ENCODE measurements at places on chromosomes 3 and 15. TPM values are rescaled to one million over a fixed set of nuclear protein-coding genes. Genes with fewer than 3 reads are reported as not detected.

The ITIH1 gene
- total RNA-seq = not detected

The EDC3 gene
- total RNA-seq = 56.5 TPM

The UCN2 gene
- not detected for total RNA-seq

The LMAN1L gene
- not detected for total RNA-seq

The IL5RA gene
- total RNA-seq = not detected

The APH1B gene
- total RNA-seq = 28.8 TPM

The ISLR gene
- total RNA-seq = not detected

The SNTN gene
- total RNA-seq = not detected

The IL16 gene
- 2.1 TPM for total RNA-seq

The FANCD2OS gene
- not detected for total RNA-seq

The PP2D1 gene
- total RNA-seq = not detected

The PPP1R14D gene
- not detected for total RNA-seq

The C2CD4A gene
- 1.1 TPM for total RNA-seq

The RBPMS2 gene
- total RNA-seq = 7.6 TPM

The CHDH gene
- total RNA-seq = 0.04 TPM

The OIP5 gene
- 11.4 TPM for total RNA-seq

The TRAT1 gene
- not detected for total RNA-seq

The CX3CR1 gene
- not detected for total RNA-seq

The GP5 gene
- total RNA-seq = not detected

The METTL6 gene
- 19.5 TPM for total RNA-seq

The AEN gene
- 35.6 TPM for total RNA-seq

The VILL gene
- 6.9 TPM for total RNA-seq

The ARL14 gene
- not detected for total RNA-seq

The SLC12A8 gene
- total RNA-seq = 0.86 TPM

The TRIM42 gene
- not detected for total RNA-seq

The GOLGA8N gene
- 4.8 TPM for total RNA-seq

The SAXO2 gene
- 0.67 TPM for total RNA-seq

The B2M gene
- 725 TPM for total RNA-seq

The TM6SF1 gene
- 26.8 TPM for total RNA-seq

The KPNA4 gene
- 80.7 TPM for total RNA-seq

The NMNAT3 gene
- 0.60 TPM for total RNA-seq

All from endothelial cell of umbilical vein (primary cell).